ENCODE measurements at places on chromosomes 1 and 21. TPM values are rescaled to one million over a fixed set of nuclear protein-coding genes. Genes with fewer than 3 reads are reported as not detected.
A peak's percentile ranks its signal among the peaks of the same experiment; 100 is the strongest.

SPEN gene
- total RNA-seq: 22.8 TPM

DIO1 gene
- not detected for total RNA-seq

FMOD gene
- 258 TPM for total RNA-seq

TRIM67 gene
- 0.04 TPM for total RNA-seq

DNA sequence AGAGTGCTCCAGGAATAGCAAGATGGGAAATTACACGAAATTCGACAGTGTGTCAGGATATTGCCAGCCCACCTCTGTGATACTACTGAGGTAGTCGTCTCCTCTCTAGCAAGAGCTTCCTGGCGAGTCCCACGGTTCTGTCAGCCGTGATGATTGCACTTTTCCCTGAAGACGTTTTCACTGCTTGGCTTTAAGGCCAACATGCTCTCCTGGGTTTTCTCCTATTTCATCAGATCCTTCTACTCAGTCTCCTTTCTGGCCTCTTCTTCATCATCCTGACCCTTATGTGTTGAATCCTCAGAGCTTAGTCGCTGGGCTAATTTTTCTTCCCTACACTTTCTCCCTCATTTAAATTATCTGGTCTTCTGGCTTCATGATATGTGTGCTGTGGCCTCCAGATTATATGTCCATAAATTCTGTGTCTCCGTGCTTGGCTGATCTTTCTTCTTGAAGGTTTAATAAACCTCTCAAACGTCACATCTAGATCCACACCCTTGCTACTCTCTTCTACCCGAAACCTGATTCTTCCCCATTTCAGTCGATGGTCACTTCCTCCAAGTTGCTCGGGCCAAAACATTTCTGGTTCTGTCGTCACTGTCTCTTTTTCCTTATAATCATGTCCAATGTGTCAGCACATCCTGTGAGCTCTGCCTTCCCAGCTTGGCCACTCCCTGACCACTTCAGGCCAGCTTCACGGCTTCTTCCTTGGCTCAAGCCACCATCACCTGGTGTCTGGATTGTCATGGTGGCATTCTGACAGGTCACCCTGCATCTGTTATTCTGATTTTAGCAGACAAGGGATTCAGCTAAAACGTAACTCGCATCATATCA, 12.2 kb downstream of the OR2B11 start:
- H3K36me3 ChIP-seq: no peaks in the 10 kb centered on the region
- DNase-seq: peak; percentile 73
- no peak overlapping the region for H3K4me3 ChIP-seq
- H3K27ac ChIP-seq: no peak overlapping the region
- no peaks in the 10 kb centered on the region for H3K27me3 ChIP-seq

GRCh38 chr1:44442791-44443190, 37.7 kb downstream of the RNF220 start:
- no peaks in the 10 kb centered on the region for H3K36me3 ChIP-seq
- no peak overlapping the region for H3K27ac ChIP-seq
- no peak for DNase-seq
- no peaks in the 10 kb centered on the region for H3K4me1 ChIP-seq

DNA sequence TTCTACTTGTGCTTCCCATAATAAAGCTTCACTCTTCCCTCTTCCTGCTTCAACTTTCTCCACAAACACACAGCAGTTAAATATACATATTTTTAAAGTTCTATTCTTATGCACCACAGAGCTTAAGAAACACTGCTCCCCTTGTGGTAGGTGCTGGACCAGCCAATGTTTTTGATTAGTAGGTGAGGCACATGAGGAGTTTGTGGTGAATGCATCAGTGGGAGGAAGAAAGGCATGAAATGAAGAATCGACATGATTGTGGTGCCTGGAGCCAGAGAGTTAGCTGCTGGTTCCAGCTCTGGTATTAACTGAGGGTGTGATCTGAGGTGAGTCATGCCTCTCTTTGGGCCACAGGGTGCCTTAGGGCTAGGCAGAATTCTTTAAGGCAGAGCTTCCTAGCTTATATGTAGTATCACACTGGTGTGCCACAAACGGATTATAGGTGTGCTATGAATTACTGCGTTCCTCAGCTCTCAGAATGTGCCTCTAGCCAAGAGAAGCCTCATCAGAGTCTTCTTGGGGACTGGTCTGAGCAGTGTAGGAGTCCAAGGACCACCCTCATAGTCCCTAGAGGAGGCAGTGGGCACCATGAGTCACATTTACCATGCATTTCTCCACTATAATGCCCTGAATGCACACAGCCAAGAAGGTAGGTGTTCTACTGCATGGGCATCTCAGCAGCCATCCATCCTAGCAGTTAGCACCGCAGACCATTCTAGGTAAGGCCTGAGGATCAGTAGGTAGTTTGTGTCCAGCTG, 97.4 kb upstream of the SGIP1 start:
- no peak overlapping the region for H3K27ac ChIP-seq
- DNase-seq: no peak
- H3K4me1 ChIP-seq: no peaks in the 10 kb centered on the region
- H3K4me3 ChIP-seq: no peak overlapping the region
- no peaks in the 10 kb centered on the region for H3K36me3 ChIP-seq
- H3K27me3 ChIP-seq: no peaks in the 10 kb centered on the region

GRCh38 chr1:16093611-16094010, 20.2 kb upstream of the FAM131C start:
- H3K27ac ChIP-seq: no peak overlapping the region
- H3K36me3 ChIP-seq: no peaks in the 10 kb centered on the region
- peaks cover 4% of the 10 kb centered on the region for H3K27me3 ChIP-seq
- no peak overlapping the region for H3K4me3 ChIP-seq
- DNase-seq: no peak

- H3K4me1 ChIP-seq: no peaks in the 10 kb centered on the region
- no peak overlapping the region for H3K27ac ChIP-seq
Measured at GRCh38 chr1:118159569-118159968, 25.5 kb downstream of the SPAG17 start.

DNA sequence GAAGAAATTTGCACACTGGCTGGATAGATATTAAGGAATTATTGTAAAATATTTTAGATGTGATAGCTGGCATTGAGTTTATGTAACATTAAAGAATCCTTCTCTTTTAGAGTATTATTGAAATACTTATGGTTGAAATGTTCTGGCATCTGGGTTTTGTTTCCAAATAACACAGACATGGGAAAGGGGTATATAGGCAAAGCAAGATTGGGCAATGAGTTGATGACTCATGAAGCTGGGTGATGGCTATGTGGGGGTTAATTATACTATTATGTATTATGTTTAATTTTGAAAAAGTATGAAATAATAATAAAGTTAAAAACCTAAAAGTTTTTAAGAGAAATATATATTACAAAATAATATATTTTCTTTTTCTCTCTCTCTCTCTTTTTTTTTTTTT, 12.5 kb upstream of the PTPN14 start:
- no peaks in the 10 kb centered on the region for H3K4me1 ChIP-seq
- no peak overlapping the region for H3K27ac ChIP-seq
- H3K4me3 ChIP-seq: no peak overlapping the region
- DNase-seq: no peak

GRCh38 chr1:240768979-240769378, 157.0 kb upstream of the GREM2 start:
- H3K27me3 ChIP-seq: no peaks in the 10 kb centered on the region
- H3K4me1 ChIP-seq: no peaks in the 10 kb centered on the region
- DNase-seq: no peak
- H3K4me3 ChIP-seq: no peak overlapping the region
- no peaks in the 10 kb centered on the region for H3K36me3 ChIP-seq

GRCh38 chr1:111541721-111542120, 38.3 kb upstream of the ADORA3 start:
- no peak overlapping the region for H3K27ac ChIP-seq
- DNase-seq: no peak
- H3K4me1 ChIP-seq: no peaks in the 10 kb centered on the region

Measured in muscle of leg (tissue), 16 donors.